Stimulated activated CD8-positive, alpha-beta memory T cell treated with anti-CD3 and anti-CD28 coated beads, Interleukin-7, amount 100 ng/mL, for 1 hour (primary cell): ENCODE measurements at places on chromosomes 4 and X.

DNA sequence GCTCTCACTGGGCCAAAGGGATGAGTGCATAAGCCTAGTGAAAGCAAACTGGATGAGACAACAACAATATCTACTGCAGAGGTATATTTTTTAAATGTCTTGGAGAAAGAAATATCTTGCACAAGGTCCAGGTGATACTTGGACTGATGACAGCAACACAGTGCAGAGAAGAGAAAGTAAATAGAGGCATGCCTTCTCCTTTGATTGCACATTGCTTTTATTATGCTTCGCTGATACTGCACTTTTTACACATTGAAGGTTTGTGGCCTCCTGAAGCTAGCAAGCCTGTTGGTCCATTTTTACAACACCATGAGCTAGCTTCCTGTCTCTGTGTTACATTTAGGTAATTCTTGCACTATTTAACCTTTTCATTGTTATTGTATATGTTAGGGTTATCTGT, 189.0 kb upstream of the NDST3 start:
- no peak for DNase-seq

DNA sequence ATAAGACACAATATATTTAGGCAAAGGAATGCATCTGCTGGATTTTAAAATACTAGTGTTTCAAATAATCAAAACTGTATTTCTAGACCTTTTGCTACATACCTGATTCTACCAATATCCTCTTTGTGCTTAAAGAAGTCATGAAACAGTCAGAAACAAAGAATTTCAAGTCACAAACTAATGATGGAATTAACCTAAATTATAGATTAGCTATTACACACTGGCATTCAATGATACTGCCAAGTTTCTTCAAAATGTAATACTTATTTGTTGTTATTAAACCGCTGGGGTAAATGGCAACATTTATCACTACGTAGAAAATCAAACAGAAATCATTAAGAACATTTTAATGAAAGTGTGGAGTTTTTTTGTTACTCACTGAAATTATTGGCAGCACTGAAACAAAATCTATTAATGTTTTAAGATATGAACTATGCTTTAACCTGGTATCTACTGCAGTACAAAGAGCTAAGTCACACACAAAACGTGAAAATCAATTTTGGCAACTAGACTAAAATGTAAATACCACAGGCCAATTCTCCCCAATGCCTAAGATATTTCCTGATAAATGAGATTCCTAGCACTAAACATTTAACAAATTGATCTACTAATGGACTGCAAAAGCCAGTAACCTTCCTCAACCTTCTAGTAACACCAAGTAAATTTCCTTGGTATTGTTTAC, 19.4 kb downstream of the PDGFC start:
- no peak for DNase-seq

DNA sequence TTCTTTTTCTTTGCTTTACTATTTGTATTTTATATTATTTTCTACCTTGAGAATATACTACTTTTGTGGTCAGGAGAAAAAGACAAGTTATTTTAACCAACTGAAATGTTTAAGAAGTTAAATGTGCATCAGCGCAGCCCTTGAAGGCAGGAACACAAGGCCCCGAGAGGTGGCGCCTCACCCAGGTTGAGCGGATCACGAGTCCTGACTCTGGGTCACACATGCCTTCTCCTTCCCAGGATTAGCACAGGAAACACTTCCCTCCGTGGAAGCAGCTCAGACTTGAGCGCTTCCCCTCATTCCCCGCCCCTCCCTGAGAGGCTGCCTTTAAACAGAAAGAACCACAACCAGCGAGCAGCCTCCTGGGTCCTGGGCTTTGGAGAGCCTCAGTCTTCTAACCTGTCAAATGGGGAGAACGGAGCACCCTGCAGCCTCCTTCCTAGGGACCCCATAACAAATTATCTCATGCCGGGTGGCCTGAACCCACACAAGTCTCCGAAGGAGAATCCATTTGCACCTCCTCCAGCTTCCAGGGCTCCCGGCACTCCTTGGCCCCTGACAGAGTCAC, 217.6 kb downstream of the AFAP1 start:
- DNase-seq = no peak

DNA sequence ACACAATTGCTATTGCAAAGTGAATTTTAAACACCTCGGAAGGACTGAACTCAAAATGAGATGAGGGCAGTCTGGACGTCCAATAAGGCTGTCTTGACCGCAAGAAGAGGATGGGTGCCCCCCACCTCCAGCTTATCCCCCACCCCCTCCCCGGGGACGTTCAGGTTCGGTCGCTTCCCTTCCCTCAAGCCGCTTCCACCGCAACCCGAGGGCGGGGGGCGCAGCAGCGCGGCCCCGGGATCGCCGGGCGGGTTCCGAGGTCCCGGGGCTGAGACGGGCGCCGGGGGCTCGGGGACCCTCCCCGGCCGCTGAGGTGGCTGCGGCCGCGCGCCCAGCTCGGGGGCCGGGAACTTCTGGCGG, 480 bp downstream of the USP46 start:
- no peak for DNase-seq

DNA sequence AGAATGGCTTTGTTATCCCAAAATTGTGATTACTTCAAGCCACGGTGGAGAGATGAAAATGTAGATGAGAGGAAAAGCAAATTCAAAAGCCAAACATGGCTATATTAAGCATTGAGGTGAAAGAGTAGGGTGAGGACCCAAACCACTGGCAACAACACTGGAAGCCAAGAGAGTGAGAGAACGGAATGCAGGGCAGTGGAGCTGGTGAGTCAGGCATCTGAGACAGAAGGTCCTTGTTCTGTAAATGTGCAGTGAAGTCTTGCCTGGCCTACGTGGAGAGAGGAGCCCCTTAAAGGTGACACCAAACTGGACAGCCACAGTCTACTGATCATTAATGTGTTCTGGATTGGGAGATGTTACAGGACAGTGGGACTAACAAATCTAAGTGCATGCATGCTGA, 22.8 kb upstream of the SEC24B start:
- DNase-seq = no peak

DNA sequence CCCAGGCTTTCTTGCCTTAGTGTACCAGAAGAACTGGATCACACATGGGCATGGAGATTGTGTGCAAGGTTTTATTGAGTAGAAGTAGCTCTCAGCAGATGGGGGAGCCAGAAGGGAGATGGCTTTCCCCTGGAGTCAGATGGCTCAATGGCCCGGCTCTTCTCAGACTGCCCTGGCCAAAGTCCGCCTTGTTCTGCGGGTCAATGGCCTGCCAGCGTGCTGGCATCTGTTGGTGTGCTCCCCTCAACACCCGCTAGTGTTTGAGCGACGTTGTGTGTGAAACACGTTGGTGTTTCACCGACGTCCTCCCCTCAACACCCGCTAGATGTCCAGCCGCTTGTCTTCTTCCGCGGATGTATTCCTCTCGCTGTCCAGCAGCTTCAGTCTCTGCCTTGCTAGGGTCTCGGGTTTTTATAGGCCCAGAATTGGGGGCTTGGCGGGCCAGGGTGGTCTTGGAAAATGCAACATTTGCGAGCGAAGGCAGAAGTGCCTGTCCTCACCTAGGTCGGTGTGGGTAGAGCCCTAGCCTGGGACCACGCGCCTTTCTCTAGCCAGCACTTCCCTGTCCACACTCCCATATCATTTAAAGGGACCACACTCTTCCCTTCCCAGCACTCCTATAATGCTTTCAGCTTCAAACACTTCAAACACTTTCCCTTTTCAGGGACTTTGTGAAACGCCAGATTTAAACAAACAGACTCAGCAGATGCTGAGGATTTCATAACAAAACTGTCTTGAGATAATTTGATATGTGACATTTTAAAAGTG, 21.1 kb upstream of the PRKG2 start:
- DNase-seq = no peak
